ENCODE measurements at places on chromosomes 4 and X.

DNA sequence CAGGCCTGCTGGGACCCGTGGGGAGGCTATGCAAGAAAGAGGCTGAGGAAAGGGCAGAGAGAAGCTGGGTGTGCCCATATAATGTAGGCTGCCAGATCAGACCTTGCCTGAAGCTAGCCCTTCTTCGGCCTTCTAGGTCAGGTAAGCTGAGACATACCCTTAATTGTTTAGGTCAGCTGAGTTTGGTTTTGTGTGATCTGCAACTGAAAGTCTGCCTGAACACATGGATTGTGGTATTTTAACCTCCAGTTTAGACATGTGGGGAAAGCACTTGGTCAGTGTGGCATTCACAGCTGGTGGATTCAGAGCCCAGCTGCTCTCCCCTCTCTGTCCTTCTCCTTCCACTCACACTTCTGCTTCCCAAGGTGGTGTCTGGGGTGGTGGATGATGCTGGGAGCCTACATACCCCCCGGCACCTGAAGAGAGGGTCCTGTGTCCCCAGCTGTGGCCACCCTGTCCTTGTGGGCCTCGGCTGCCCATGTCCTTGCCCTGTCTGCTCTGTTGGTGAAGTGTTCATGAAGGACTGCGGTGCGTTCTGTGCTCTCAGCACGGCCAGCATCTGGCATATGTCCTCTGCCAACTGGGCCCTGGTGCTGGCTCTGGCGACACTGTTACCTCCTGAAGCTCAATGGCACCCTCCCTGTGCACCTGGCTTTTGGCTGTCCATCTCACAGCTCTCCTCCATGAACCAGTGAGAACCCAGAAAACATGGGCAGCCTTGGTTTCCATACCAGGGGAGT lies 82.1 kb downstream of the NAT8L start:
- no peak for DNase-seq

DNA sequence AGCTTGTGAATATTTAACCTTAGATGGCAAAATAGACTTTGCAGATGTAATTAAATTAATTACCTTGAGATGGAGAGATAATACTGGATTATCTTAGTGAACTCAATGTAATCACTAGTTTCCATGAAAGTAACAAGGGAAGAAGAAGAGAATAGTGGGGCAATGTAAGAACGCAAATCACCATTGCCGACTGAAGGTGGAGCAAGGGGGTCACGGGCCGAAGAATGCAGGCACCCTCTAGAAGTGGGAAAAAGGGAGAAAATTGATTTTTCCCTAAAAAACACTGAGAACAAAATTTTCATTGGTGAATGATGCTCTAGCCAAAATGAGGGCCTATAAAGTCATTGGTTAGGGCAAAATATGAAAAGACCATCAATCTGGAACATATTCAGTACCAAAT lies 375.6 kb upstream of the EPHA5 start:
- no peak for DNase-seq

DNA sequence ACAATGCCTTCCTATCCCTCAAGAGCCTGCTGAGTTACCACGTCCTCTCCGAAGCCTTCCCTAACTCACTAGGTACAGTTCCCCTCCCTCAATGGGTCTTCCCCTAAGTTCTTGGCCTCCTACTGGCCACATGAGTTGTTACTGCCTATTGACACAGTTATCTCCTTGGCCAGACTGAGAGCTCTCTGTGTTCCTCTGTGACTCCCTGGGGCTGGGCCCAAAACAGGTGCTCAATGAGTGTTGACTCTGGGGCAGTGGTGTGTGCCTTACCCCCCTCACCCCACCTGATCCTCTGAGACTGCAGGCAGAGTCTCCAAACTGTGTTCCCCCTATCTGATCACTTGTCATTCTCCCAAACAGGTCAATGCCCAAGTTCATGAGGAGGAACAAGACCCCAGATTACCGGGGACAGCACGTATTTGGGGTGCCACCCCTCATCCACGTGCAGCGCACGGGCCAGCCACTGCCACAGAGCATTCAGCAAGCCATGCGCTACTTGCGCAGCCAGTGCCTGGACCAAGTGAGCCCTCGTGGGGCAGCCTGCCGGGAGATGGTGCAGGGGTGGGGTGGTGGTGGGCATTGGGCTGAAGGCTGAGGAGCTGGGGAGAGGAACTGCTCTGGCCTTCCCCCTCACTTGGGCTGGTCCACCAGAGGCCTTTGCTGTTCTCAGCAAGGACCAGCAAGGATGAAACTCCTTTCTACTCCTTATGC lies 72.6 kb downstream of the STARD8 start:
- DNase-seq: no peak

GRCh38 chrX:92231391-92231790 lies 452.2 kb downstream of the PCDH11X start:
- DNase-seq: no peak

DNA sequence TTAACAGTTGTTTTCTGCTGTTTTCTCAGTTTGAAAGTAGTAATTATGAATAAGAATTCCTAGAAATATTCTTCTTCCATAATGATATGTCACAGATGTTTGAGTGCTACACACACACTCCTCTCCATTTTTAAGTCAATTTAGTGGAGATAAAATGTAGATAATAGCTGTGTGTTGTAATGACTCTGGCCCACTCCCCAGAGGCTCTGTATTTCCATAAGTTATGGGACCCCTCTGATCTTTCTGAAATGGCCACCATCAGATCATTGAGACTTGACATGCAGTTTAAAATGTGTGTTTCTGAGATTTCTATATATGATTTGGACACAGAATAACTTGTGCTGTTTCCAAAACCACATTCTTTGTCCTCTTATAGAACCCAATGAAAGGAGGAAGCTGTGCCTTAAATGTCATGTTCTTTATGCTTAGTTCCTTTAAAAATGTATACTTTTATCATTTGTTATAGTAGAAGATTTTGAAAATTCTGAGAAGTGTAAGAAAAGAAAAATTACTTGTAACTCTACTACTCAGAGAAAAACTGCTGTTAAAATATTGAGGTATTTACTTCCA lies 46.4 kb downstream of the GAB1 start:
- no peak for DNase-seq

GRCh38 chr4:37976991-37977470 lies 16.8 kb downstream of the PTTG2 start:
- DNase-seq: peak; percentile 79

DNA sequence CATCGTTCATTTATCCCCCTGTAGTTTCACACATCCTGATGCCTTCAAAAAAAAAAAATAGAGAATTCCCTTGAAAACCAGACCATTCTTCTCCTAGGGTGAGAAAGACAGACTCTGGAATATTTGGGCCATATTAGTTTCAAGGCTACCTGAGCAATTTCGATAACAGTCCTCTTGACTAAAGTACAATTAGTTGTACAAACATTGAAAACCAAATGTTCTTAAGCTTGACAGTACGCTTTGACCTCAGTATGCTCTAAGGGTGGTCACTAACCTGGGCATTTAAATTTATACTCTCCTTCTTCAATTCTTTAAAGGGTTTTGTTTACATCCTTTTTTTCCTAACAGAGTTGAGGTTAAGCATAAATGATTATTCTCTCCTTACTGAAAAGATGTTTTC lies 364.6 kb upstream of the FTHL17 start:
- DNase-seq: no peak

GRCh38 chr4:173262375-173262774 lies 71.8 kb downstream of the HMGB2 start:
- no peak for DNase-seq

- DNase-seq: no peak
Measured at GRCh38 chrX:39445336-39445735, 644.1 kb downstream of the MID1IP1 start.

DNA sequence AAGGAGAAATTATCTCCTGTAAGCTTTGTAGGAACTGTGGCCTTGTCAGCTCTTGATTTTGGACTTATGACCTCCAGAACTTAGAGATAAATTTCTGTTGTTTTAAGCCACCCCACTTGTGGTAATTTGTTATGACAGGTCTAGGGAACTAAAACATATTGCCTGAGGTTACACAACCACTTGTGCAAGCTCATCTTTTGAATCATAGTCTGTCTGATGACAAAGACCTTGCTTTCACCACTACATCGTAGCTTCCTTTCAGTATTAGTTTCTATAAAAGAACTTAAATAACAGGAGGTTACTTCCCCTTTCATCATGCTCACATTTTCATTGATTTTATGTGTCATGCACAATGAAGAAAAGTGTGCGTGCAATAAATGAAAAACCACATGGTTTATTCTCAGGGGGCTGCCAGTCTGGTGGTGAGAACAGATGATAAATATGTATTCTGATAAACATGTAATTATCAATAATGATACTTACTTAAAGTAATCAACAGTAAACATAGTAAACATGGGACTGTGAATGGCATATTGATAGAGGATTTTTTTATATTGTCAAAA lies 690.0 kb upstream of the HS3ST1 start:
- DNase-seq: no peak

DNA sequence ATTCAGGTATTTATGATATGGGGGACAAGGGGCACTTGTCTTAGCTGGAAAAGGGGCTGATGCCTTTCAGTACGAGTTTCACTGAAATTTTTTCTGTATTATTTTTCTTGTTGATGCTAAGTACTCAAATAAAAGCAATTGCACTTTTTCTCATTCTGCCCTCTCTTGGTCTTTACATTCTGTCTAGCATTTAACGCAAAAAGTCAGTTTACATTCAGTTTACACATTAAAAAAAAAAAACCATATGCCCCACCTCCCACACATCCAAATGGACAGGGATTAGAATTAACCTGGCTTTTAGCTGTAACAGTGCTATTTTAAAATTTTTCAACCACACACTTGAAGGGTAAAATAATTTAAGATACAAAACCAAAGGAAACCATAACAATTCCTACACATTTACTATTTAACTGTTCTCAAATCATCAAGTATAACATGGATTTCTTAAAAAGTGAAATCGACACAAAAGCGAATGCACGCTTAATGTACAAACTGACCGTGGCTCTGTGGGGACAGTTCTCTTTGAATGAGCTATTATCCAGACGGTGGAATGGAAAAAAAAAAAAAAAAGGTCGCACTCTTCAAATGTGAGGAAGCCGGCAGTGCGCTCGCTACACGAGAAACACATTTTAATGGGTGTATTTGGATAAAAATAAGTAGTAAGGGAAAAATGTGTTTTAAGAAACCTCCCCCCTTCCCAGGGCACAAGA lies 1.4 kb downstream of the AMMECR1 start:
- DNase-seq: no peak

DNA sequence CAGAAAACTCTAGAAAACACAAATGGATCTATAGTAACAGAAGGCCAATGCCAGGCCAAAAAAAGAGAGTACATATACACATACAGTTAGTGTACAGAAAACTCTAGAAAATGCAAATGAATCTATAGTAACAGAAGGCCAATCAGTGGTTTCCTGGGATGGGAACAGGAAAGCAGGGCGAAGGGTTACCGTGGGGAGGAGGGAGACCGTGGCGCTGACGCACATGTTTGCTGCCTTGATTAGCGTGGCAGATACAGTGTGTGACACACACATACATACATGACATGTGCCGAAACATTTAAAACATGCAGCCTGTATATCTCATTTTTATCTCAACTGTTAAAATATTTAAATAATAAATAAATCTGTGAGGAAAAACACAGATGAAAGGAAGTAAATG lies 14.7 kb downstream of the GAK start:
- no peak for DNase-seq

DNA sequence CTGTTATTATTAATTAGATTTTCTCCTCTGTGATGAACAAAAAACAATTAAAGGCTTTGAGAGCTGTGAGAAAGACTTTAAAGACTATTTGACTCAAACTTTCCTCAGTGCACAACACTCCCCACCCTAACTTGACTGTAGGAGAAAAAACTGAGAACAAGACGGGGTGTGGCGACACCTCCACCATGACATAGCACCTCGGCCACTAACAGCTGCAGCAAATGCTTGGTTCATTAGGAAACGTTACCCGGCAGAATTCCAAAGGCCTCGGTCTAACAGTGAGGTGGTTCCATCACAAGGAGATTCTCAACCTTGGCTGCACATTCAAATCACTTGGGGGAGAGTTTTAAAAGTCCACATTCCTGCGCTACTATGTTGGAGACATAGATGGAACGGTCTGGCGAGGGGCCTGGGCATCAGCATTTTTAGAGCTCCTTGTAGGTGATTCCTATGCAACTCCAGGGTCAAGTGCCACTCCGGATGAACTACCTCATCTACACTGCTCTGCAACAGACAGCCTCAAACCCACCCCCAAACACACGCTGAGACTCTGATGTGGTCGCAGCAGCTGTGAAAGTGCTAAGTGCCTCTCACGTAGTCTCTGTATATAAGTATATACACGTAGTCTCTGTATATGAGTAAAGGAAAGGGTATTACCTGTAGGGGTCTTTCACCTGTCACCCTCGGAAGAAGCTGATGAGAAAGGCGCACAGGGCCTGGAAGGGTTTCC lies 1.0 kb downstream of the FGFBP2 start:
- DNase-seq: no peak

- no peak for DNase-seq
Measured at GRCh38 chr4:84937381-84937977, 29.0 kb downstream of the WDFY3 start.

DNA sequence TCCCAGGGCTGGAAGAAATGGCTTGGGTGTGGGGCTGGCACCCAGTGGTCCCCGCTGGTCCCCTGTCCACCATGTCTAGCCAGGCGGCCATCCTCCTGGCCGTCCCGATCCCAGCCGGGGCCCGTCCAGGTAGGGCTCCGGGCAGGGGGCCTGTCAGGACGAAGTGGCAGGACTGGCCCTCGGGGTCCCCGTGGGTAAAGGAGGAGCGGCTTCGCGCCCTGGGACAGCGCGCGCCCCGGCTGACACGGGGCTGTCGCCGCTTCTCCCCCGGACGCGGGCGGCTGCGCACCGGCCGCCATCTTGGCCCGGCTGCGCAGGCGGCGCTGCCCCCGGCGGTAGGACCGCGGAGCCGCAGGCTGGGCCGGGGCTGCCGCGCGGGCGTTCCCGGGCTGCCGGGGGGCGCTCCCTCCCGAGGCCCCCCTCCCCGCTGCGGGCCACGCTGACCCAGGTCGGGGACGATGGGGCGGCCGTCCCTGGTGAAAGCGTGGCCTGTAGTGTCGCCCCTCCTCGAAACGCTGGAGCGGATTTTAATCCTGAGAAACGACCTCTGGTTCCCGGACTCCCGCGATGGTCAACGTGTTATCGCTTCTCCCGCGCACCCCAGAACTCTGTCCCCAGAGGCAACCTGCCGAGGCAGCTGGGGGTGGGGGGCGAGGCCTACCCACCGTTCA lies 60.4 kb upstream of the BCOR start:
- DNase-seq: no peak

DNA sequence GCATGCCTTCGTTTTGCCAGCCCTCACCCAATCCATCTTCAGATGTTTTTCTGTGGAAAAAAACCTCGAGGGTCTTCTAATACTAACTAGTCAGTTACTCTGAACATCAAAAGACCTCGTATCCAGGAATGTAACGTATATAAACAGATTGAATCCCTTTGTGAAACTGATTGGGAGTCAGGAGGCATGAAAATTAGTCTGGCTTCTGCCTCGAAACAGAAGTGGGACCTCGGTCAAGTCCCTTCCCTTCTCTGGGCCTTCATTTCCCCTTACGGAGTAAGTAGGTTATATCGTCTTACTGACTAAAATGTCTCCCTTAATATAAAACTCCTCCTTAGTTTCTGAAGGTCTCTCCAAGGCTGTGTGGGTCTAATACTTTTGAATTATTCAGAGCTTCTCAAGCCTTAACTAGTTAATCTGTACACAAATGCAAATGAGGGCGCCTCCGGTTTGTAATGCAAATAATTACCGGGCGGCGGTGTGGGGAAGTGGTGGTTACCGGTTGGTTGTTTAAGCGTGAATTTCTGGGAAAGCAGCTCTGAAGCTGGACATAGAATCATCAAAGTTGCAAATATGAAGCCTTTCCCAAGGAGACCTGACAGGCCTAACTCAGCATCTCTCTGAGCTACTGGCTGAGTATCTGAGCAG lies 11.4 kb upstream of the NKRF start:
- no peak for DNase-seq

Measured in PC-9 (cell line).